ENCODE measurements at places on chromosomes 3 and 15.

- no peak for DNase-seq
Observed at GRCh38 chr3:28012830-28013229, 228.6 kb upstream of the CMC1 start.

GRCh38 chr3:20046556-20046955, 6.3 kb downstream of the KAT2B start:
- no peak for DNase-seq

DNA sequence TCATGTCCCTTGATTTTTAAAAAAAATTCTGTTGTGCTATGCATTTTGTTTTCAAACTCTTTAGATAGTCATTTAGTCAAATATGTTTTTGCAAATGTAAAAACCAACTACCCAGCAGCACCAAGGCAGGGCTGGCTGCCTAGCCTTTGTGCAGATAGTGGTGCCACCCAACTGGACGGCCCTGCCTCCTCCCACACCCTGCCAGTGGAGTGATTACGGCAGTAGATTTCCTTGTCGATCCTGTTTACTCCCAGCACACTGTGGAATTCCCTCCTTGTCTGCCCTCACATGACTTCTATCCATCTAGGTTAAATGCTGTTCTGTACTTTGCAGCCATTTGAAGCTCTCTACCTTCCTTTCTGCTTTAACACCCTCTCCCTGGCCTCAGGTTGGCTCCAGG, 79.4 kb upstream of the PLXNA1 start:
- no peak for DNase-seq

DNA sequence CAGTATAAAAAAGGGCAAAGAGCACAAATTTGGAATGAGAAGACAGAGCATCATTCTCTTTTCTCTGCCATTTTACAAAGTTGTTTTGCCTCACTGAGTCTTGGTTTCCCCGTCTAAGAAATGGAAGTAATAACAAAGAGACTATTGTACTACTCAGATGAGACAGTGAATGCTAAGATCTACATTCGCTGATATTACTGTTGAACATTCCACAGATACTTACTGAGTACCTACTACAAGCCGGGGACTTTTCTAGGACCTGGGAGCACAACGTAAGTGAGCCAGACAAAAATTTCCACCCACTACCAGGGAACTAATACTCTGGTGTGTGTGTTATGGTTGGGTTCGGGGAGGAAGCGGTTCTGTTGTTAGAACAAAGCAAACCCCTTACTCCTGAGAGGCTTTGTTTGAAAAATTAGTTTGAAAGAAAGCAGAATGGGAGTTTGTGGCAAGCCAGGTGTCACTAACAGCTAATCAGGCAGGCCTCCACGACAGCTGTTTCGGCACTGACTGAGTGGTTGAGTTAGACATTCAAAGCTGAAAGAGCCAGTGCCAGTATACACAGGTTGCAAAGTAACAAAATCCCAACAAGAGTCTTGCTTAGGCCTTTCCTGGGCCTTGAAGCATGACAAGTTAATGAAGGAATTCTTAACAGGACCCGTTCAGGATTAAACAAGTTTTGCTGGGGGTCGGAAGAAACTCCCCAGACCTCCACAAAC, 458.3 kb downstream of the EDEM1 start:
- DNase-seq: no peak

DNA sequence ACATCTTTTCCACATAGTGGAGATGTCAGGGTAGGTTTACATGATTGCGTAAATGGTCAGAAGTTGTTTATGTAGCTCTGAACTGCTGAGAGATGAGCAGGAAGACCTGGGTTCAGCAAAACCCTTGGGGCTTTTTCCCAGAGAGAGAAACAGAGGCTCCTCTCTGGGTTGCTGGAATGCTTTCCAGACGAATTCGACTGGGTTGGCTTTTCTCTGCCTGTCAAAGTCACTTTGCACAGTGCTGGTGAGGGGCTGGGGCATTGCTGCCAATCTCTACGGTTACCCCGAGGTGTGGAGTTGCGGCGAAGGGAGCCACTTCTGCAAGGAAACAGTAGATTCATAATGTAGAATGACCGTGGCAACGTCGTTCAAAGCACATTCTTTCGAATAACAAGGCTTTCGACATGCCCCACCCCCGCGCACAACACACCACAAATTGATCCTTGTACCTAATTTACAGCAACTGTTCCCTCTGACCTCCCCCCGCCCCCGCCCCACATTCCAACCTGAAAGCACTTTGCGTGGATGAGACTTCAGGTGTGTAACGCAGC, 950 bp upstream of the CNTN4 start:
- no peak for DNase-seq
